ENCODE measurements at places on chromosomes 5 and 9.
A peak's percentile ranks its signal among the peaks of the same experiment; 100 is the strongest.

DNA sequence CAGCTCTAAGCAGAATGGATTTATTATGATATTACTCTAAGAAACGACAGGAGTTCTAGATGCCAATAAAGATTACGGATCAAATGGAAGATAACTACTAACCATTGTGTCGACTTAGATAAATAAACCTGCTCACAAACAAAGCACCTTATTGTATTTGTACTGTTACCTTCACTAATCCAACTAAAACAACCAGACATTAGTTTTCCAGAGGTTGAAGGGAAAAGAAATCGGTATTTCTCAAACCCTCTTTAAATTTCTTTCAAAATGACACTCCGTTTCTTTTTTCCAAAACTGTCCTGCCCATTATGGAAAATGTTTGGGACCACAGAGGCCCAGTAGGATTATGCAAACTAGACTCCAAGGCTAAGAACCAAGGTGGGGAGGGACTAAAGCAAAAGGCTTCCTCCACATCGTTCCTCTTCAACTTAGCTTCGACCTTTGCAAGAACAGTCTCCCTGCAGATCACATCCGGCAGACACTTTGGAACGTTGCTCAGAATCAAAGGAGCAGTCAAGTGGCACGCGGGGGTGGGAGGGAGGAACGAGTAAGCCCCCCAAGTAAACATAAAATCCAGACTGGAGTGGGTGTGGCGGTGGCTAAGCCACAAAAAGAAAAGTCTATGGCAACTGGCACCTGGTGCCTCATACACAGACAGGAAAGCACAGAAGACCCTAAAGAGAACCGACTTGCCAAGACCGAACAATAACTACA lies 2.7 kb downstream of the MLLT3 start:
- no peak for DNase-seq

DNA sequence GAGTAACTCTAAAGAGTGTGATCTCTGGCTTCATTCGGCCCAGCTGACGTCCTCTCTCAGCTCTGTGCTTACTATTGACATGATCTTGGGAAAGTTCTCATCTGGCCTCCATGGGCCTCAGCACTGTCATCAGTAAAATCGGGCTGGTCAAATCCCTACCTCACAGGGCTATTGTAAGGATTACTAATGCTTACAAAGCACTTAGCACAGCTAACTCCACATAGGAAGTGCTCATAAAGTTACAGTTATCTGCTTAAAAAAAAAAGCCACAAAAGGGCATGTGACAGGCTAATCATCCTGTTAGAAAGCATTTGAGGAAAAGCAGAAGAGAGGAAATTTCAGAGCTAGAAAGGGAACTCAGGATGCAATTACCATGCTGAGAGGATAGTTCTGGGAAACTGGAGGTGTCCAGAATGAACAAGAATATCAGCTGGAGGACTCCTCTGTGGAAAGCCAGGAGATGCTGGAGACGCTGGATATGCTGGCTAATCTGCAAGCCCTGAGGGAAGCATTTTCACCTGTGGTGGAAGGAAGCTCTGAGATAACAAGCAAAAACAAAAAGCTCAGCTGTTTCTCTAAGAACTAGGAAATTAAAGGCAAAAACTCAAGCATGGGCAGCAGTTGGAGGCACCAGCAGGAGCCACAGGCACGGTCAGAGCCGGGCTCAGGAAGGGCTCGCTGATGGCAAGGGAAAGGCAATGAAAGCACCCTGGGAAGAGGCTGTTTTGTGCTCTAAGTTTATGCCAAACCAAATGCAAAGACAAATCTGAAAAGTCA lies 4.4 kb upstream of the BHMT start:
- DNase-seq = peak; percentile 7

DNA sequence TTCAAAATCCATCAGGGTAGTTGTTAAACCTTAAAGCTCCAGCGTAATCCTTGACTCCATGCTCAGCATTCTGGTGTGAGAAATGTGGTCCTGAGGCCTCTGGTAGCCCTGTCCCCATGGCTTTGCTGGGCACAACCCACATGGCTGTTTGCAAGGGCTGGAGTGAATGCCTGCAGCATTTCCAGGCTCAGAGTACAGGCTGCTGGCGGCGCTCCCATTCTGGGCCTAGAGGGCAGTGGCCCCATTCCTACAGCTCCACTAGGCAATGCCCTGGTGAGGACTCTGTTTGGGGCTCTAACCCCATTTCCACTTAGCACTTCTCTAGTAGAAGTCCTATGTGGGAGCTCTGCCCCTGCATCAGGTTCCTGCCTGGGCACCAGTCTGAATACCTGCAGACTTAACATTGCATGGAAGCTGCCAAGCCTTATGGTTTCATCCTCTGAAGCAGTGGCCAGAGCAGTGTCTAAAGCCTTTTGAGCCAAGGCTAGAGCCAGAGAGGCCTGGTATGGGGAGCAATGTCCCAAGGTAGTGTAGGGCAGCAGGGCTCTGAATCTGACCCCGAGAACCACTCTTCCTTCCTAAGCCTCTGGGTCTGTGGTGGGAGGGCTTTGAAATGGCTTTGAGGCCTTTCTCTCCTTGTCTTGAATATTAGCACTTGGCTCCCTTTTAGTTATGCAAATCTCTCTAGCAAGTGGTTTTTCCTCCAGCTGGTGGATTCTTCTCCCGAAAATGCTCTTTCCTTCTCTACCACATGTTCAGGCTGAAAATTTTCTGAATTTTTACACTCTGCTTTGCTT lies 5.8 kb upstream of the ALDH1A1 start:
- DNase-seq = no peak

GRCh38 chr5:143023411-143024096 lies 253.4 kb downstream of the ARHGAP26 start:
- no peak for DNase-seq

GRCh38 chr5:174423558-174423957 lies 300.8 kb upstream of the MSX2 start:
- DNase-seq = no peak

- peak; percentile 67 for DNase-seq
Observed at GRCh38 chr5:150544611-150545219, 36.8 kb downstream of the NDST1 start.

GRCh38 chr9:110183208-110184145 lies 24.5 kb downstream of the C9orf152 start:
- DNase-seq = peak; percentile 71

GRCh38 chr5:80246001-80246758 lies 9.7 kb downstream of the SERINC5 start:
- no peak for DNase-seq

GRCh38 chr9:27154908-27155307 lies 45.9 kb downstream of the TEK start:
- DNase-seq = peak; percentile 93

GRCh38 chr9:88307136-88307535 lies 81.1 kb upstream of the SPIN1 start:
- DNase-seq = no peak

DNA sequence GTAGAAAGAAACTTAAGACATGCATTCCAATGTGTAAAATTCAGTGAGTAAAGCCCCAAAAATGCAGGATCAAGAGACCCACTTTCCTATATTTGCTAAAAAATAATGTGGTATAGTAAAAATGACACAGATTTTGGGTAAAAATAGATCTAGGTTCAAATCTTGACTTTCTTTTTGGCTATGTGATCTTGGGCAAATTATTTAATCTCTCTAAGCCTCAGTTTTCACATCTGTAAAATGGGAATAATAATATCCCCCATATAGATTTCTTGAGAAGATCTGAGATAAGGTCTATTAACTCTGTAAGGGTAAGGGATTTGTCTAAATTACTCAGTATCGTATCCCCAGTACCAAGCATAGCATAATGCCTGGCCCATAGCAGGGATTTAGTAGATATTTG lies 172.3 kb downstream of the CARTPT start:
- DNase-seq = no peak

DNA sequence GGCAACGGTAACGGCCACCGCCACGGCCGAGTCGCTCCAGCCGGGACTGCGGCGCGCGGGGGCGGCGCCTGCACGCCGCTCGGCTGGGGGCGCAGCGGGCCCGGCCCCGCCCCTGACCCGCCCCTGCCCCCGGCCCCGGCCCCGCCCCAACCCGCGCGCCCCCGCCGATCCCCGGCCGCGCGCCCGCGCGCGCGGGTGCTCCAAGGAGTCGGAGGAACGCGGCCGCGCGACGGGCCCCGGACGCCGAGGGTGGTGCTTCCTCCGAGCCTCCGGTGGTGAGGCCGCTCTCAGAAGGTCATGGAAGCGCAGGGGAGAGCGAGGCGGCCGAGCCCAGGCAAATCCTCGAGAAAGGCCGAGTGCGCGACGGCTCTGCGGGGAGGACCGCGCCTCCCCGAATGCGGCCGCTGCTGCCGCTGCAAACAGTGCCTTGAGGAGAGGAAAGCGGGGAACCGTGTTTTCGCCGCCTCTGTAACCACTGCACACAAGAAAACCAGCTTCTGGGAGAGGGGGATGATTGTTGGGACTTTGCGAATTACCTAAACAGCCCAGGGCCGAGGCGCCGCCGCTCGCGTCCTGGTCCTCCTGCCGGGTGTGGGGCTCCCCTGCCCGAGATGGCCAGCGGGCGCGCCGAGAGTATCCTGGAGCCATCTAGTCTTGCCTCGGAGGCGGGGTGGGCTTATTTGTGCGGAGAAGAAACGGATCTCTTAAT lies at the start of gene LIFR:
TSS of gene LIFR (minus strand) at position 48 of the 709 bp plus-strand sequence. CDS start 25,999 bp downstream, outside the sequence.
- DNase-seq = peak; percentile 89

DNA sequence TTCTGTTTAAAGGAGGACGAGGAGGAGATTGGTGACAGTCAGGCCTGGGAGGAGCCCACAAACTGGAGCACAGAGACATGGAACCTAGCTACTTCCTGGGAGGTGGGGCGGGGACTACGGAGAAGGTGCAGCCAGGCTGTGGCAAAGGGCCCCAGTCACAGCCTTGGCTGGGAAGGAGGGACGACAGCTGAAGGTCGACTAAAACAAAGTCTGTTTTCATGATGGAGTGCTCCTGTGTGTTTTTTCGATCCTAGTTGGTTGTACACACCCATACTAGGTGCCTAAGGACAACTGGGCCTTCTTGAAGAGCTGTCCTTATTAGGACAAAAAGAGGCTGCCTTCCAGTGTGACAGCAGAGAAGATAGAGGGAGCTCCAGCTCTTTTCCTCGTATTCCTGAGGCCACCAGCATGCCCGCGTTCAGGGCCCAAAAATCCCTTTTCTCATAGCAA lies 2.9 kb downstream of the CCDC107 start:
- DNase-seq = peak; percentile 53

- no peak for DNase-seq
Observed at GRCh38 chr9:21560281-21560745, 78.2 kb upstream of the IFNE start.

GRCh38 chr9:92661743-92662142 lies 8.2 kb downstream of the IPPK start:
- DNase-seq = no peak

GRCh38 chr9:35859310-35859989 lies 10.8 kb downstream of the OR13J1 start:
- DNase-seq = peak; percentile 30

DNA sequence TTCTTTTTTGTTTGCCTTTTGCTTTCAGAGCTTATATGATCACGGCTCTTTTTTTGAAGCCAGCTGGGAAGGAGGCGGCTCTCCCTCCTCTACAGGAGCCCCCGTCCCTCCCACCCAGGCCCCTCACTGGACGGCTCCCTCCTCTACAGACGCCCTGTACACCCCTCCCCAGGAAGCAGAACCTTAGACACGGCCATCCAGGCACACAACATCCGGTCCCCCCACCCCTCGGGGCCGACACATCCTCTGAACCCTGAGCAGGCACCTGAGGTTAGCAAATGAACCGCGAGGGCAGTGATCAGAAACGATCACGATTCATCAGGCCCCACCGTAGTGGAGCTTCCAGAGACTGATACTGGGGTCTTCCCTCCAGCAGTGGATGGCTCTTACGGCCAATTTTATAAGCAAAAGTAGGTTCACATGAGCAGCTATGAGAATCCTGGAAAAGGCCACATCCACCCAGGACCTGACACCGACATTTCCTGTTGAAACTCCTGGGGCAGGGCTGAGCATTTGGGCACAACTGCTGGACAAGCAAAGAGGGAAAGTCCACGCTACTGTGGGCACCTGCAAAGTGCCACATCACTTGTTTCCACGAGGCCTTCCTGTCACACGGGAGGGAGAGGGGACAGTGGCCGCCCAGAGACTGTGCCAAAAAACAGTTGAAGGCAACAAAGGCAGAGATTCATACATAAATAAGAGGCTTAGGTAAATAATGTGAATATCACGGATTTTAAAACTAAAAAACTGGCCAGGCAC lies 78.9 kb downstream of the SEMA4D start:
- DNase-seq = no peak

GRCh38 chr5:1875281-1875842 lies 7.4 kb downstream of the IRX4 start:
- no peak for DNase-seq

DNA sequence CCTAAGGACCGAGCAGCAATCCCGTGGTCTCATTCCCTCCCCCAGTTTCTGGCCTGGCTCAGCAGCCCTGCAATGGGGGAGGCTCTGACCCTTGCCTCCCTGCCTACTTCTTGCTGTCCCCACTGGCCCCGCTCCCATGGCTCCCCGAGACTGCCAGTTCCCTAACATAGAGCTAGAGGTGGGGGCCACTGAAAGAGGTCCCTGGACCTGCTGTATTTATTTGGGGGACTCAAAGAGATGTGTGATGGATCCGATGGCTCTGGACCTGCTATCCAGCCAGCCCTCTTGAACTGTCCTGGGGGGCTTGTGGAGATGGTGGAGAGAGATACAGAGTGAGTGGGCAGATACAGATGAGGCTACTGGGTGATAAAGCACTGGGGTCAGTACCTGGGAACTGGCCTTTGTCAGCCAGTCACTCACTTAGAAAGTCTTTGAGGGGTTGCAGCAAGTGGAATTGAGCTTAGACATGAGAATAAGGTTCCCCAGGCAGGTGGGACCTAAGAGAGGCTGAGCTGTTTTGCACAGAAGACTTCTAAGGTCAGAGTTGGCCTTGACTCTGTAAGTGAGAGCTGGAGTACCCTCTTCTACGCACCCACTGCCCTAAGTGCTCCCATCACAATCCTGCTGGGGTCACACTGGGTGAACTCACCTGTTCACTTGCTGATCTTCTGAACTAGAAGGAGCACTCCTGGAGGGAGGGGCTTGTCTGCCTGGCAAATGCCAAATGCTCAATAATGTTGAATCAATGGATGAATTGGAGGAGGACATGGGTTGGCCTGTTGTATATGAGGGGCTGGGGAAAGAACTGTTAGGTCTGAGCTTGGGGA lies 42.9 kb downstream of the CXXC5 start:
- no peak for DNase-seq

- DNase-seq = no peak
Observed at GRCh38 chr5:122304471-122305215, 7.4 kb upstream of the SNCAIP start.

DNA sequence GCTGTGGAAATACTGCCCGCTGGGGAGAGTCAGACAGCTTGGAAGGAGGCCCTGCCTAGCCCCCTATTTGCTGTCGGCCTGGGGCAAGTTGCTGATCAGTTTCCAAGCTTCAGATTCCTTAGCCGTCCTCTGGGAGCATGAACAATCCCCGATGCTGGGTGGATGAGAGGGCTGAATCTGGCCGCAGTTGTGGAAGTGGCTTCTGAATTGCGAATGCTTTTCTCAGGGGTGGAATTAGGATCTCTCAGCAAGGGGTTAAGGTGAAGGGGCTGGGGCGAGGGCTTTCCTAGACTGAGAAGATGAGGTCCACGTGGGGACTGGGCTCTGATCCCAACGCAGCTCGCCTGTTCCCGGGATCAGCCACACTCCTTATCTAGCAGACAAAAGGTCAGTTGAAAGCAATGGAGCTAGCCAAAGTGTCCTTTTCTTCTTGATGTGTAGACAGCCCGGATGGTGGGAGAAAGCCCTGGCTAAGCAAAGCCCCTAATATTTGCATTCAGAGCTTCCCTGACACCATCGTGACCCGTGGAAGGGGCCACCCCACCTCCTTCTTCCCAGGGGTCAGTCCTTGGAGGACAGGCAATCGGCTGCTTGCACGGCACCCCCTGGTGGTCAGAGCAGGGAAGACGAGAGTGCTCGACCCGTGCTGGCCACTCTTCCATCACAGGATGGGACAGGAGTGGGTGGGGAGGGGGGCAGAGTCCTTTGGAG lies 54.9 kb downstream of the COL15A1 start:
- DNase-seq = peak; percentile 82

- no peak for DNase-seq
Observed at GRCh38 chr5:178430186-178431062, 159.8 kb downstream of the COL23A1 start.

Data from fibroblast of skin of right biceps (primary cell).